Right forelimb (tissue), 1 donor: ENCODE measurements at places on chromosomes 11 and 22.

GRCh38 chr11:35157814-35158700, 19.1 kb downstream of the CD44 start:
- DNase-seq: no peak

DNA sequence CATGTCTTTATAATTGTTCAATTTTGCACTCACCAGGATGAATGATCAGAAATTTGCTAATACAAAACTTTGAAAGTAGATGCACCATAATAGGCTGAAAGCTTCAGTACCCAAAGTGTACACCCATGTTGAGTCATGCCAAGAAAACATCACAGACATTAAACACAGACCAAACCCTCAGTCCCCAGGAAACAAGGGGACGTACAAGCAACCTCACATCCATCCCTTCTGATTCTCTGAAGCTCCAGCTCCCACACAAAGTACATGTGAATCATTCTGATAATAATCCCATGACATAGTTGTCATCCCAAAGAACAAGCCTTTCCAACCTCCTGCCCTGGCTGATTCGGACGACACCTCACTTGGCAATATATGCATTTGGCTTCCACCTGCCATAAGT, 183.8 kb downstream of the SNX19 start:
- DNase-seq: no peak

DNA sequence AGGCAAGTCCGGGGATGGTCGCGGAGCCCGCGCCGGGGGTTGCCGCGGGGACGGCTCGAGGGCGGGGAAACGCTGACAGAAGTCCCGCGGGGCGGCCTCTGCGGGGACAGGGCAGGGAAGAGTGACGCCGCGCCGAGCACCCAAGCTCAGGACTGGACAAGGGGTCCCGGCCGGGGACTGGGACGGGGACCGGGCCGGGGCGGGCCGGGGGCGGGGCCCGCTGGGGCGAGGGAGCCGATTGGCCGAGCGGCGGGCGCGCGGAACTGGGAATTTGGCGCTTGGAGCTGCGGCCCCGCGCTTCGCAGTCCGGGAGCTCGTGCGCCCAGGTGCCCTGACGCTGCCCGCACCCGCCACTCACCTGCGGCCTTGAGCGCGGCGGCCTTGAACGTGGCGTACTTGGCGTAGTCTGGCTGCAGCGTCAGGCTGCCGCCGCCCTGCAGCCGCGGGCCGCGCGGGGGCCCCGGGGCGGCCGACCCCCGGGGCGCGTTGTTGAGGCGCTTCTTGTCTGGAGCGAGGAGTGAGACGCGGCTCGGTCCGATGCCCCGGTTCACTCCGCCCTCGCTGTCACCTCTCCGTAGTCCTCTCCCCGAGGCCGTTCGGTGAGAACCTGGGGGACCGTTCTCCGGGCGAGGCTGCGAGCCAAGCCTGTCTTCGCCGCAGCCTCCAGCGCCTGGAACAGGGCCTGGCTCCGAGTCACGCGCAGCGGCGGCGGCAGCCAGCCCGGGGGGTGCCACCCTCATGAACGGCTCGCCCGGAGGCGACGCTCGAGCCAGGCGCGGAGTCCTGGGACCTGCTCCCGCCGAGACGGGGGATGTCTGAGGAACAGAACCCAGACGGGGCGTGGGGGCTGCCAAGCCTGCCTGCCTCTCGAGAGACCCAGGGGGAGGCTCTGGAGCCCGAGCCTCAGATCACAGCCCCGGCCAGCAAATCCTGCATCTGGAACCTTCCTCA, 4.5 kb downstream of the SHISA8 start:
- DNase-seq: no peak

GRCh38 chr11:9265211-9266131, at the start of gene DENND5A:
Gene DENND5A (minus strand): TSS chr11:9265350. CDS start chr11:9265069, 281 bp downstream.
- DNase-seq: peak; percentile 92

DNA sequence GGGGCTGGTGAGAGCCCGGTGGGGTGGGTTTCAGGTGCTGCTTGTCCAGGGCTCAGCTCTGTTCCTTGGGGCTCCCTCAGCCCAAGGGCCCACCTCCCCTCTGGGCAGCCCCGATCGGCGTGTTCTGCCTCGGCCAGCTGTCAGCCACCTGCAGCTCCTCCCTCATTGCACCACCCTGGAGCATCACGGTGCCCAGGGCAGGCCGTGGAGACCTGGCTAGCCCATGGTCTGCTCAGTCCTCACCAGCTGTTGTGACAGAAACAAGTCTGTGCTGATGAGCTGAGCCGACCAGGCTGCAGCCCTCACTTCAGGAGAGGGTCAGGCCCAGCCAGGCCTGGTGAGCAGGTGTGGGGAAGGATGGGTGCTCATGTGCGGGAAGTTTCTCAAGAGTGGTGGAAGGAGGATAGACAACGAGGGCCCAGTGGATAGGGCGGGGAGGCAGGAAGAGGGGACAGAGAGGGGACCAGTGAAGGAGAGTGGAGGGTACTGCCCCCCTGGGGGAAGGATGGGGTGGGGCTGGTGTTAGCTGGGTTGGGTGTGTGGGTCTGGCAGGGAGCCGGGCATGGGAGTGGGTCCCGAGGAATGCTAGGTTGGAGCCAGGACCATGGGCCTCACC, 16.5 kb upstream of the RTN4R start:
- DNase-seq: no peak

GRCh38 chr11:126948563-126948962, 52.0 kb downstream of the KIRREL3 start:
- no peak for DNase-seq

DNA sequence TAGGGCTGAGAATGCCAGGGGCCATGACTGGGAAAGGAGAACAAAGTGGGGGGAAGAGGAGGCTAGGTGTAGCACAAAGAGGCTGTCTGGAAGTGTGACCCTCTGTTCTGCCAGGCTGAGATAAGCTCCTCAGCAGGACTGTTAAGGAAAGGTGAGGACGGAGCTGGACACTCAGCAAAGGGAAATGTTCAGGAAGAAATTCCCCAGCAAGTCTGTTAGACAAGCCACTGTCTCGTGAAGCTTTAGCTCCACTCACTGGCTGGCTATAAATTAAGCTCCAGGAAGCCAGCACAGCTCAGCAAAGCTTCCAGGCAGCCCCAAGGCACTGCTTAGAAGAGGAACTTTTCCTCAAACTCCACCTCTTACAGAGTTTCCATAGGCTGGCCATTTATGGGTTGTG, 181.2 kb upstream of the API5 start:
- no peak for DNase-seq

DNA sequence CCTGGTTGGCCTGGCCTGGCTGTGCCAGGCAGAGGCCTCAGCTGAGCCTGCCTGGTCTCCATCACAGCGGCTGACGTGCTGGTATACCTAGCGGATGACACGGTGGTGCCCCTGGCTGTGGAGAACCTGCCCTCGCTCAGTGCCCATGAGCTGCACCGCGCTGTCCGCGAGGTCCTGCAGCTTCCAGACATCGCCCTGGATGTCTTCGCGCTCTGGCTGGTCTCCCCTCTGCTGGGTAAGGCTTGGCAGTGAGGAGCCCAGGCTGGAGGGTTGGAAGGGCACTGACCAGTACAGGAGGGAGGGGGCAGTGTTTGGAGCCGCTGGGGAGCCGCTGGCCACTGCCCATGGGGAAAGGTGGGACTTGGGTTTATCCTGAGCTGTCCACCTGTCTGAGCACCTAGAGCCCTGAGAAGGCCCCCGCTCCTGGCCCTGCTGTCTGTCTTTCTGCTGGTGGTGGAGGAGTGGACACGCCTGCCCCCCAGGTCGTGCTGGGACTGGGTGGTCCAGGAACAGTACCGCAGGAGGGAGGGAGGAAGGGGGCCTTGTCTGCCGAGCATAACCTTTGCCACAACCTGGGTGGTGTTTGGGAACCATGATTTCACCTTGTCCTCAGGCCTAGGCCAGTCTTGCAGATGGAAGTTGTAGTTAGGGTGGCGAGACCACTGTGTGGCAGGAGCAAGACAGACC, 3.0 kb downstream of the FRMD8 start:
- no peak for DNase-seq

- no peak for DNase-seq
Measured at GRCh38 chr11:75236062-75236461, 4.5 kb upstream of the TPBGL start.

- peak; percentile 39 for DNase-seq
Measured at GRCh38 chr11:2267851-2268728, 2.3 kb downstream of the ASCL2 start.

DNA sequence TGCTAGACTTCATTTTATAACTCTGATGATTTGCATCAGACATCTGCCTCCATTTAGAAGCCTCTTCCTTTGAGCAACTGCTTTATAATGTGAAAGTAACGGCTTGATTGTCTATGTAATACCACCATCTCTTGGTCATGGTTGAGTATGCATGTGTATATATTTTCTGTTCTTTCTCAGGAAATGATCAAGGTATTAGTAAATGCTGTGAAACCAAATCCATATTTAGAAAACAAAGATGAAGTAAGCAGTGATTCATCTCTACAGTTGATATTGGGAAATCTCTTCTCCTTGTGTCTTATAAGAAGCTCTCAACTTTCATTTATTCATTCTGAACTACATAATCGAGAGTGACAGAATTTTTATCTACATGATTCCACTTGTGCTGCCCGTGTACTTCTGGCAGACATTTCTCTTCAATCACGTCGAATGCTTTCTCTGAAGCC, 104.6 kb upstream of the ANO3 start:
- no peak for DNase-seq

DNA sequence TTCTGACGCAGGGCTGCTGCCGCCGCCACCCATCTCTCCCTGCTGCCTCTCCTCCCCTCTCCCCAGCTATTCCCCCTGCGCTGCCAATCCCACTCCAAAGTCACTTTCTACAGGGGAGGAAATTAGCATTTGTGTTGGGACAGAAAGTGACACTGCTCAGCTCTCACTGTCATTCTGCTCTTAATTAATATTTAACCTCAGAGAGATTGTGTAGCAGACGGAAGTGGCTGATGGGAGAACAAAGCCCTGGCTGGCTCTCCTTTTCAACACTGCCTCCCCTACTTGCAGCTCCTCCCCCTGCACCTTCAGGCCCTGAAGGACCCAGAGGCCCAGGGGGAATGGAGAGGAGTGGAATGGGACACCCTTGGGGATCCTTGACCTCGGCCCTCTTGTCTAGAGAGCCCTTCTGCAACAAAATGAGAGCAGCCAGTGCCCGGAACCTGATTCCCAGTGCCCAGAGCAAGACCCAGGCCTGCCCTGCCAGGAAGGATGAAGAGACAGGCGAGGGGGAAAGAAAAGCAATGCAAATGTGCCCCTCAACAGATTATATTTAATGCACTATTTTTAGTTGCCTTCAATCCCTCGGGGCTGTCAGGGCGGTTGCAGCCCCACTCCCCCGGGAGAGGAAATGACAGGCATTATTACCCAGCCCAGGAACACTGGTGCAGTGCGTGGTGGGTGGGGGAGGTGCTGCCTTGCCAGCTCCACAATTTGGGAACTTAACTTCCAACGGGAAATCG, 14.6 kb upstream of the NRGN start:
- no peak for DNase-seq

DNA sequence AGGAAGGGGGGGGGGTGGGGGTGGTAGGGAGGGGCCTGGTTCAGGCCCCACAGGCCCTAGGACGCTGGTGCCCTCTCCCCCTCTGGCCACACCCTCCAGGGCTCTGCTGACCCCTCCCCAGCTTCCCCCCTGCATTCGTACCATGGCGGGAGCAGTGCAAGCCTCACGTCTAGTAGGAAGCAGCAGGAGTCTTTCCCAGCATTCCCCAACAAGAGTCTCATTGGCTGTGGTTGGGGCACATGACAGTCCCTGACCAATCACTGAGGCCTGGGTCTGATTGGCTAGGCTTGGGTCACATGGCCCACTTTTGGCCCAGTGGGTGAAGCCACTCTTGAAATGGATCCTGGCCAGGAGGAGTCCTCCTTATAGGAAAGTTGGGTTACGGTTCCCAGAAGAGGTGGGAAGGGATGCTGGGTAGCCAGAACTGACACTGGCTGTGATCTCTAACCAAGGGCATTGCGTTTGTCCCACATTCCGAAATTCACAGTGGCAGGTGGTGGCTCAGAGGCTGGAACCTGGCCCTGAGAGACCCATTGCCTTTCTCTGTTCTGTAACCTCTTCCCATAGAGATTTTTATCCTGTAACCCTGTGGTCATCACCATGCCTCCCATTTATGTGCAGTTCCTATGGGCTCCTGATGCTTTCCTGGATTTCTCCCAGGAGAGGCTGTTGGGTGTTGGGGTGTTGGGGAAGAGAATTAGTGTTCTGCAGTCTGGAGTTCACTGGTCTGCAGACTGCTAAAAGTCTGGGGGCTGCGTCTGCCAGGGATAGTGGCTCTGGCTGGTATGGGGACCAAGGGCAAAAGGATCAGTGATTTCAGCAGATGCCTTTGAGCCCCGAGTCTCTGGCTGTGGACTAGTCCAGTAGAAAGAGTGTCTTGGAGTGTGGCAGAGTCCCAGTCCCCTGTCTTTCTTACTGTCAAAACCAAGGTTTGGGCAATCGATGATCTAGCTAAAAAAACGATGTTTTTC, 58.9 kb upstream of the MYEOV start:
- DNase-seq: no peak

- no peak for DNase-seq
Measured at GRCh38 chr11:112863305-112863704, 97.9 kb upstream of the NCAM1 start.

DNA sequence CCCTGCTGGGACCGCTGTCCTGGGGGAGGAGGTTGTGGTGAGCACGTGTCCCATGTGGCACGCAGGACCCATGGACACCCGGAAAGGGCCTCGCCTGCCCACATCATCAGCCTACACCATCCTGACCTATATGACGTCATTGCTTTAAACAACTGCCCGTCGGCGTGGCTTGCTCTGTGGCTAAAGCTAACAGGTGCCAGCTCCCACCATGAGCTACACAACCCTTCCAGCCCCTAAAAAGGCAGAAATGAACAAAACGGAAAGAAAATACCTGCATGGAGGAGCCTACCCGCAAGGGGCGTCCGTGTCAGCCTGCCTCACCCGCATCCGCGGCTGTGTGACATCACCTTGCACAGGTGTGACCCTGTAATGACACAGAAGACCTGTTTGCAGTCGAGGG, 481.8 kb downstream of the BRD1 start:
- no peak for DNase-seq

DNA sequence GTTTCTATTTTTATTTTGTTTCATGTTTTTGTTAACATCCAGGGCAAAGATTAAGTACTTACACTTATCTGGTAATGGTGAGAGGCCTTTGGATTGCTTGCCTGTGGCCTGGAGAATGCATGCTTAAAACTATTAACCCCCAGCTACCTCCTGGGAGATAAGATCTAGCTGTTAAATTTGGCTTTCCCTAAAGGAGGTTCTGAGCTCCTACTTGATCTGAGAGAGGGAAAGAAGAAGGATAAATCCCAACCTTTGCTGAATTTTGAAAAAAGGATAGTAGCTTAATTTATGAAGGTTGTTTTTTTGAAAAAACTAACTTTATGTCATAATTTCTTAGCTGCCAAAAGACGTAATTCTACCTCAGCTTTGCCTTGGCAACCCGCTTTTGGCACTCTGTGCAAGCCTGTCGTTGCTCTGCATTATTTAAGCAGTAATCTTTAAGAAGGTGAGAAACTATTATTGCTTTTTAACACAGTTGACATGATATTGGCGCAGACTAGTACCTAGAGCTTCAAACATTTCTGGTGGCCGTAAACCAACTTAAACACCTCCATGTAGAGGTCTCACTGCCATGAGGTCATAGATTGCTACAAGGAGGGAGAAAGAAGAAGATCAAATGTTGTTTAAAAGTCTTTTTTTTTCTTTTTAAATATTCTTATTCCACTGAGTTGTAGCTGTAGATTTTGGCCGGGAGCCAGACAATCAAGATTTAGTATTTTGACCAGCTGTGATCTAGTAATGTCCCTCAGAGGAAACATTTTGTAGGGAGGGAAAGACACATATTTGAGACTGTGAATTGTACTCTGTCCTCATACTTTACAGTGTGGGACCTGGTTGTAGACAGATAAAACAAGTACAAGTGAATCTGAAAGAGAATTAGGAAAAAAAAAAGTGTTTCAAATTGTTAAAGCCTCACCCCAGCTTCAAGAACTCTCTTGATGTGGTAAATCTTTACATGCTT, 74.4 kb downstream of the WNT11 start:
- no peak for DNase-seq
